ENCODE measurements at places on chromosomes 4 and X.
A peak's percentile ranks its signal among the peaks of the same experiment; 100 is the strongest.

GRCh38 chr4:78688366-78688765 is 87.8 kb upstream of the BMP2K start:
- DNase-seq: no peak

- no peak for DNase-seq
These were observed 40.4 kb downstream of the NXT2 start for GRCh38 chrX:109577055-109577454.

GRCh38 chrX:100829730-100830129 is 9.5 kb downstream of the CSTF2 start:
- peak; percentile 6 for DNase-seq

GRCh38 chr4:42654631-42655268 is 2.2 kb downstream of the ATP8A1 start:
- no peak for DNase-seq

GRCh38 chr4:176778491-176778890 is 14.2 kb downstream of the VEGFC start:
- no peak for DNase-seq

DNA sequence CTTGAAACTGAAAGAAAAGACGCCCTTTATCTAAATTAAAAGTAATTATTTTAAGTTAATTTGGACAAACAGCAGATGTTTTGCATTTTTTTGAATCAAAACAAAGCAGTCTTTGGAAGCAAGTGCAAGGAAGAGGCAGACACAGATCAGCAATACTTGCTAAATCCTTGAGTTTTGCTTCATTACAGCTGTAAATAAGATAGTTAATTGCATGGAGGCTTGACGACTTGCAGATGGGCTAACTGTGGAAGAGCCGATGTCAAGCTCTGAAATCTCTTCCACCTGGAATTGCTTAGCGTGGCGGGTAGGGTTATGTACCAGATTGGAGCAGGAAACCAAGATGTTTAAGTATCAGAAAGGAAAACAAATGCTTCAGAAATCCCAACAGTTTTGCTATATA is 148.8 kb downstream of the POLA1 start:
- no peak for DNase-seq
